Activated CD8-positive, alpha-beta memory T cell treated with anti-CD3 and anti-CD28 coated beads, Interleukin-2, amount 10 ng/mL, durations not matched to agents 7 days and 5 days (primary cell): ENCODE measurements at places on chromosomes 11 and 22. TPM values are rescaled to one million over a fixed set of nuclear protein-coding genes. Genes with fewer than 3 reads are reported as not detected.

The MRGPRX4 gene
- not detected for total RNA-seq

The ROBO4 gene
- total RNA-seq = not detected

The MSANTD4 gene
- total RNA-seq = 17.7 TPM

The APOA4 gene
- total RNA-seq = not detected

The XRCC6 gene
- 274 TPM for total RNA-seq

The MS4A15 gene
- not detected for total RNA-seq

The OR52I1 gene
- not detected for total RNA-seq

DNA sequence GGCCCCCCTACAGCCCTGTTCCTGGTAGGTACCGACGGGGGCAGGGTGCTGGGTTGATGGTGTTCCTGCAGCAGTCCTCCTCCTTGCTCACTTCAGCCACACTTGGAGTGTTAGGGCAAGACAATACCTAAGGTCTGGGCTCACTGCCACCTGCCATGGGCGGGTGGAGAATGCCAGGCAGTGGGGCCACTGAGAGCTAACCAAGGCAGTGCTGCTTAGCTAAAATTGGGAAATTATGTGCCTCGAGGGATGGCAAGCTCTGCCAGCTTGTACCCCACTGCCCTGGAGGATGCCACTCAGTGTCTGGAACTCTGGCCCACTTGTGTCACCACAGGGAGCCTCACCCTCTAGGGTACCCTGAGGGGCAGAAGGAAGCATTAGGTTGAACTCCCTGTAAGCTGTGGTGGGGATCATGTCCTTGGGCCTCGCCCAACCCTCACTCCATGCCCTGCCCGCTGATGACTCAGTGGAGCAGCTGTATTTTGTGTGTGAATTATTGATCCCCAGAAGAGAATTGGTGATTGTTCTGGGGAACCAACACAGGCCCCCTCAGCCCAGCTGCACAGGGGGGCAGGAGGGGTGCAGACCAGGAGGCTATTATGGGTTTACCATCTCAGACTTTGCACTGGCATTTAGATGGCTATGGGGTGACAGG is 17.7 kb downstream of the PHLDB1 start:
- no peak overlapping the region for H3K27ac ChIP-seq
- H3K27me3 ChIP-seq = peaks cover 19% of the 10 kb centered on the region
- H3K4me3 ChIP-seq = no peak overlapping the region
- DNase-seq = no peak
- no peaks in the 10 kb centered on the region for H3K36me3 ChIP-seq

DNA sequence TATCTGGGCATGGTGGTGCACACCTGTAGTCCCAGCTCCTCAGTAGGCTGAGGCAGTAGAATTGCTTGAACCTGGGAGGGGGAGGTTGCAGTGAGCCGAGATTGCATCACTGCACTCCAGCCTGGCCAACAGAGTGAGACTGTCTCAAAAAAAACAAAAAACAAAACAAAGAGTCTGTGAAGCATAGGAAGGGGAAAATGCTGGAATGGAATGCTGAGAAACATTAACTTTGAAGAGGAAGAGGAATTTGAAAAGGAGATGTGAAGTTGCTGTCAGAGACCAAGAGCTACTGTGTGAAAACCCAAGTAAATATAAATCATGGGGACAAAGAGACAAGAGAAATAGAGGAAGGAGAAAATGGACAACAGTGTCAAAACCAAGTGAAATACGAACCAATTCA is 455.1 kb upstream of the ARHGAP42 start:
- no peak overlapping the region for H3K27ac ChIP-seq
- DNase-seq = no peak
- no peaks in the 10 kb centered on the region for H3K36me3 ChIP-seq

- H3K27ac ChIP-seq = no peak overlapping the region
- H3K27me3 ChIP-seq = no peaks in the 10 kb centered on the region
- H3K36me3 ChIP-seq = no peaks in the 10 kb centered on the region
- H3K4me1 ChIP-seq = peaks cover 15% of the 10 kb centered on the region
Measured at GRCh38 chr22:46654927-46655595, 34.9 kb downstream of the GRAMD4 start.

DNA sequence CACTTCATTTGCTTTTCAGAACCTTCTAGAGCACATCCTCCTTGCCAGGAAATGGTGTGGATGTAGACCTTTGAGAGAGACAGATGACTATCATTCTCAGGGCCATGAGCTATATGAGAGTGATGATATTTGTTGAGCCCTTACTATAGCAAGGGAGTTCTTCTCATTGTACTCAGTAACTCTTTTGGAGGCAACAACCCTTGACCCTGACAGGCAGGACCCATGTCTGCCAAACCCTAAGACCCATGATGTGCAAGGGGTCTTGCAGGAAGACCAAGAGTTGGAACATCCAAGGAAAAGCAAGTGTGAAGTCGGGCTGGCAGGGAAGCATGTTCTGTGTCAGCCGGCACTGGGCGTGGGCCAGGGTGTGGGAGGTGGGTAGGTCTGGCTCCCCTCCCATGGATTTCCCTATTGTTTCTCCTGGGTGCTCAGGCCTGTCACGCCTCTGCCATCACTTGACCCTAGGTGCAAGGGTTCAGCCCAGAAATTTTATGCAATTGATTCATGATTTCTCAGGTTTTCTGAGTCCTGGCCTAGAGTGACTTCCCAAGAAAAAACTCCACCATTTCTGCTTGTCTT is 1.2 kb downstream of the FOLR3 start:
- H3K27ac ChIP-seq = no peak overlapping the region
- peaks cover 31% of the 10 kb centered on the region for H3K4me1 ChIP-seq
- peaks cover 23% of the 10 kb centered on the region for H3K27me3 ChIP-seq
- H3K36me3 ChIP-seq = peaks cover 5% of the 10 kb centered on the region
- DNase-seq = no peak

DNA sequence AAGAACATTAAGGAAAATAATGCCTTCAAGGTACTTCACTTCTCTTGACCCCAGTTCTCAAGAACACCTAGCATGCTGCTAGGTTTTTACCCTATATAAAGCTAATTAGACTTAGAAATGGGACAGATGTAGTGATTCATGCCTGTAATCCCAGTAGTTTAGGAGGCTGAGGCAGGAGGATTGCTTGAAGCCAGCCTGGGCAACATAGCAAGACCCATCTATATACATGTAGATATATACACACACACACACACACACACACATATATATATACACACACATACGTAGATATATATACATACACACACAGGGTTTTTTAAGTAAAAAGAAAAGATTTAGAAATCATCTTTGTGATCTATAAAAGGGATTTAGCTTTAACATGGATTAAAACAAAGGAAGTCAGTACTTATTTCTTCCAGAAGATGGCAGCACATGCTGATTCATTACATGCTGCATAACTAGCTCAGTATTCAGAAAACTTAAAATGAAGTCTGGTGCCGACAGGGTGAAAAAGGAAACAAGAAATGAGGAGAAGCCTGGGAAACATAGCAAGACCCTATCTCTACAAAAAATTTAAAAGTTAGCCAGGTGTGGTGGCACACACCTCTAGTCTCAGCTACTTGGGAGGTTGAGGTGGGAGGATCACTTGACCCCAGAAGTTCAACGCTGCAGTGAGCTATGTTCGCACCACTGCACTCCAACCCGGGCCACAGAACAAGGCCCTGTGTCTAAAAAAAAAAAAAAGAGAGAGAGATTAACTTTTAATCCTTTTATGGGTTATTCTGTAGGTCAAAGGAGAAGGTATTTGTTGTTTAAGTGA is 28.5 kb upstream of the RBX1 start:
- peaks cover 7% of the 10 kb centered on the region for H3K36me3 ChIP-seq
- H3K4me1 ChIP-seq = peaks cover 4% of the 10 kb centered on the region
- no peak for DNase-seq
- peak overlapping the region; percentile 69 for H3K27ac ChIP-seq

- H3K4me3 ChIP-seq = no peak overlapping the region
- no peak for DNase-seq
- H3K27ac ChIP-seq = no peak overlapping the region
- H3K4me1 ChIP-seq = no peaks in the 10 kb centered on the region
- no peaks in the 10 kb centered on the region for H3K27me3 ChIP-seq
Measured at GRCh38 chr11:94424662-94425061, 23.4 kb upstream of the GPR83 start.

- peak overlapping the region; percentile 62 for H3K27ac ChIP-seq
- H3K36me3 ChIP-seq = peaks cover 34% of the 10 kb centered on the region
- no peaks in the 10 kb centered on the region for H3K27me3 ChIP-seq
- no peaks in the 10 kb centered on the region for H3K4me1 ChIP-seq
Measured at GRCh38 chr22:31271026-31271425, 21.3 kb downstream of the PIK3IP1 start.

- H3K4me1 ChIP-seq = no peaks in the 10 kb centered on the region
- H3K4me3 ChIP-seq = no peak overlapping the region
- peaks cover 6% of the 10 kb centered on the region for H3K36me3 ChIP-seq
- H3K27ac ChIP-seq = no peak overlapping the region
- H3K27me3 ChIP-seq = no peaks in the 10 kb centered on the region
Measured at GRCh38 chr11:76984743-76985142, 49.5 kb upstream of the B3GNT6 start.

- no peak overlapping the region for H3K4me3 ChIP-seq
- H3K4me1 ChIP-seq = no peaks in the 10 kb centered on the region
- H3K27me3 ChIP-seq = no peaks in the 10 kb centered on the region
- no peaks in the 10 kb centered on the region for H3K36me3 ChIP-seq
- no peak for DNase-seq
- H3K27ac ChIP-seq = no peak overlapping the region
Measured at GRCh38 chr11:131064373-131064991, 148.2 kb upstream of the SNX19 start.

- H3K4me1 ChIP-seq = peaks cover 28% of the 10 kb centered on the region
- H3K4me3 ChIP-seq = peak overlapping the region; percentile 73
- H3K36me3 ChIP-seq = peaks cover 2% of the 10 kb centered on the region
- DNase-seq = no peak
- H3K27me3 ChIP-seq = no peaks in the 10 kb centered on the region
Measured at GRCh38 chr22:41300661-41301060, 664 bp upstream of the ZC3H7B start.

GRCh38 chr11:1566381-1567051 is 5.6 kb downstream of the DUSP8 start:
- peaks cover 9% of the 10 kb centered on the region for H3K27me3 ChIP-seq
- H3K4me3 ChIP-seq = no peak overlapping the region
- no peaks in the 10 kb centered on the region for H3K36me3 ChIP-seq
- DNase-seq = no peak
- H3K4me1 ChIP-seq = peaks cover 3% of the 10 kb centered on the region

DNA sequence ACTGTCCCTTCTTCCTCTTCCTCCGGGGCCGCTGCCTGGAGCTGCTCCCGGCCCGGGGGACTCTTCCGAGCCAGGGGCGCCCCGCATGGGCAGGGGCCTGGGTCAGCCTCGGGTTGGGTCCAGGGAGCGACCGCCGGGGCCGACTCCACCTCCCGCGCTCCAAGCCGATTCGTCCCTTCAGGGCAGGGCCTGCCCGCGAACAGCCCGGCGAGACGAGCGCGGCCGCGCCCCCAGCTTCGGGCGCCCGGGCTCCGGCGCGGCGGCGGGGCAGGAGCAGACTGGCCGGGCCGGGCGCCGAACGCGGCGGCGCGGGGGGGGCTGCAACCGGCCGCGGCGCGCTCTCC is at the start of gene LARGE1:
LARGE1 (minus strand) TSS at position 280 of the 344 bp plus-strand sequence.
- H3K4me1 ChIP-seq = peaks cover 10% of the 10 kb centered on the region
- peak within 1 kb of the TSS; percentile 7 for H3K4me3 ChIP-seq
- H3K36me3 ChIP-seq = peaks cover 2% of the 10 kb centered on the region
- H3K27ac ChIP-seq = no peak within 1 kb of the TSS
- DNase-seq = no peak
- H3K27me3 ChIP-seq = peaks cover 53% of the 10 kb centered on the region

GRCh38 chr11:117818041-117818873 is 6.3 kb downstream of the FXYD2 start:
- no peaks in the 10 kb centered on the region for H3K36me3 ChIP-seq
- no peak overlapping the region for H3K4me3 ChIP-seq
- DNase-seq = peak; percentile 75
- no peaks in the 10 kb centered on the region for H3K27me3 ChIP-seq

DNA sequence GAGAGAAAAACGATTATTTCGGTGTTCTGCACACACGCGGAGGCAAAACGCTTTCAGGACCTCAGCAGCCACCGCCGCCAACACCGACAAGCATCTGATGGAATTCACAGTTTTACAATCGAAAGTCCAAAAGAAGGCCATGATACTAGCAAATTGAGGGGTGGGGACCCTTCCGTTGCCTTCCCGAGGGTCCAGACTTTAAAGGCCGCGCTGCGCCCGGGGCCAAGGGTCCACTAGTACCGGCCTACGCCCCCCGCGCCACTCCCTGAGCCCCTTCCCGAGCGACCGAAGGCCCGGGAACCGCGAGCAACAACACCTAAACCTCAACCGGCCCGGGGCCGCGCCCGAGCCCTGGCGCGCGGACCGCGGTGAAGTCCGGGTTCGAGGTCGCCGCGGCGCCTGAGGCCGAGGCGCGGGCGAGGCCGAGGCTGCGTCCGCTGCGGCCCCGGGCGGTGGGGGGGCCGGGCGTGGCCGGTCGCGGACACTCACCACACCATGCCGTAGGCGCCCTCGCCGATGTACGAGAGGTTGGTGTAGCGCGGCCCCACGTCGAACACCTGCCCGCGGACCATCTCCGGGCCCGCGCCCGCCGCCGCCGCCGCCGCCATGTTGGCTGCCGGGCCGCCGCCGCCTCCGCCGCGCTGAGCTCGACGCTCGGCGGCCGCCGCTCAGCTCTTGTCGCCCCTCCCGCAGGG is 465 bp downstream of the MAPK1 start:
- H3K4me1 ChIP-seq = peaks cover 37% of the 10 kb centered on the region
- H3K27me3 ChIP-seq = peaks cover 12% of the 10 kb centered on the region
- peak overlapping the region; percentile 86 for H3K4me3 ChIP-seq
- peaks cover 22% of the 10 kb centered on the region for H3K36me3 ChIP-seq
- peak; percentile 58 for DNase-seq

DNA sequence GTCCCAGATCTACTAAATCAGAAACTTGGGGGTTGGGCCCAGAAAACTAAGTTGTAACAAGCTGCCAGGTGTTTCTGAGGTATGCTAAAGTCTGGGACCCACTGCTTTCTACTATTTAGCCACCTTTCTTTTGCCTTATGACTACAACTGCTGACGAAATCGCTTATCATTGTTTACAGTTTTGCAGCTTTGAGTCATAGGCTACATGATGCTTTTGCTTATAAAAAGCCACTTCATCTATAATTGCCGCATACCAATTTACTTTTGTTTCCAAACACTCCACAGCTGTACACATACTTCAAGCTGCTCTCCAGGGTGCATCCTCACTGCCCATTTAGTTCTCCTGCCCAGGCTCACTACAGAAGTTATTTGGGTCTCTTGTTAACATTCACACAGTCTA is 144.7 kb downstream of the ENTHD1 start:
- peaks cover 34% of the 10 kb centered on the region for H3K4me1 ChIP-seq
- H3K27ac ChIP-seq = no peak overlapping the region
- peaks cover 11% of the 10 kb centered on the region for H3K27me3 ChIP-seq
- H3K36me3 ChIP-seq = no peaks in the 10 kb centered on the region
- H3K4me3 ChIP-seq = no peak overlapping the region

- H3K27ac ChIP-seq = no peak overlapping the region
- no peak for DNase-seq
- peaks cover 4% of the 10 kb centered on the region for H3K4me1 ChIP-seq
- H3K36me3 ChIP-seq = no peaks in the 10 kb centered on the region
- no peaks in the 10 kb centered on the region for H3K27me3 ChIP-seq
Measured at GRCh38 chr11:46038529-46038928, 82.7 kb downstream of the PHF21A start.

DNA sequence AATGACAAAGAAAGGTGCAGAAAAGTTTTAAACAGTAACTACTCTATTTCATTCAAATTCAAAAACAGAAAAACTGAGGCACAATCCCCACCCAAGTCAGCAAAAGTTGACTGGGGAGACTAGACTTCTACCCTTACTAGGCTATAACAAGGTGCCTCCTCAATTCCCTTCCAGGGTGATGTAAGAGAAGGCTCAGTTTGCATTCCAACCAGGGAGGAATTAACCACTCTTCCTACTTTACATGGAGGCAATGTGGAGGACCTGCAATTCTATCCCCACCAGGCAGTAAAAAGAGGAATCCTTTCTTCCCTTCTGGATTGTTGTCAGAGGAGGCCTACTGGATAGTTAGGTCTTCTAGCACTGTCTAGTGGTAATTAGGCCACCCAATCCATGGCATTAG is 26.1 kb downstream of the TYR start:
- no peak overlapping the region for H3K4me3 ChIP-seq
- no peaks in the 10 kb centered on the region for H3K36me3 ChIP-seq
- H3K4me1 ChIP-seq = no peaks in the 10 kb centered on the region
- no peaks in the 10 kb centered on the region for H3K27me3 ChIP-seq
- DNase-seq = no peak
- H3K27ac ChIP-seq = no peak overlapping the region
